Suppressor macrophage treated with lipopolysaccharide for 4 hours (primary cell): ENCODE measurements at places on chromosomes 7 and 10.

DNA sequence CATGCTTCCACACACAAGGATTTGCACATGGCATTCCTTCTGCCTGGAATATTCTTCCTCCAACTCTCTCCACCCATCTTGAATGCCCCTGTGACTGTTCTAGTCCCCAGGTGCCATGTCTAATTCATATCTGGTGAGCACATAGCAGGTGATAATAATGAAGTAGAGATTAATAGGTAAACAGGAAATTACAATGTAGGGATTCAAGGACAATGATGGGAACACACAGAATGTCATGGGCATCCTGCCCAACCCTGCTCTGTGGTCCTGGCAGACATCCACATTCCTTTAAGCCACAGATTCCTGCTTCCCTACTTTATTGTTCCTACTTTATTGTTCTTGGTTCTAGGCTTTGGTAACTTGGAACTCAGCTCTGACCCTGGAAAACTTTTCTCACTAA lies 115.8 kb downstream of the THSD7A start:
- no peak for DNase-seq

- no peak for DNase-seq
These were observed 116.1 kb downstream of the INPP5A start for GRCh38 chr10:132653721-132654120.

DNA sequence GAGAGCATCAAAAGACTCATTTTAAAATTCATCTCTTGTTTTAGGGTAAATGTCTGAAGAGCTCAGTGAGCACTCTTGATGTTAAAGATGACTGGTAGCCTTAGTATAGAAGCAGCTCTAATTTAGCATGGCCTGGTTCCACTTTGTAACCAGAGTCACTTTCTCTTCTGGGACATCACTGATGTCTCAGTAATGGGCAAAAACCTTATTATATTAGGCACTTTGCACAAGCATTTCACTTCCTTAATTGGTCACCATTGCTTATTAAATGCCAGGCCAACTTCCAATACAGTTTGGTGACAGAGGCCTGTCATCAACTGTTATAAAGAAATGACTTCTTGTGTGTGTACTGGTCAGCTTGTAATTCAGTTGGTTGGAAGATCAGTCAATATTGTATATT lies 53.0 kb downstream of the STEAP1B start:
- no peak for DNase-seq

DNA sequence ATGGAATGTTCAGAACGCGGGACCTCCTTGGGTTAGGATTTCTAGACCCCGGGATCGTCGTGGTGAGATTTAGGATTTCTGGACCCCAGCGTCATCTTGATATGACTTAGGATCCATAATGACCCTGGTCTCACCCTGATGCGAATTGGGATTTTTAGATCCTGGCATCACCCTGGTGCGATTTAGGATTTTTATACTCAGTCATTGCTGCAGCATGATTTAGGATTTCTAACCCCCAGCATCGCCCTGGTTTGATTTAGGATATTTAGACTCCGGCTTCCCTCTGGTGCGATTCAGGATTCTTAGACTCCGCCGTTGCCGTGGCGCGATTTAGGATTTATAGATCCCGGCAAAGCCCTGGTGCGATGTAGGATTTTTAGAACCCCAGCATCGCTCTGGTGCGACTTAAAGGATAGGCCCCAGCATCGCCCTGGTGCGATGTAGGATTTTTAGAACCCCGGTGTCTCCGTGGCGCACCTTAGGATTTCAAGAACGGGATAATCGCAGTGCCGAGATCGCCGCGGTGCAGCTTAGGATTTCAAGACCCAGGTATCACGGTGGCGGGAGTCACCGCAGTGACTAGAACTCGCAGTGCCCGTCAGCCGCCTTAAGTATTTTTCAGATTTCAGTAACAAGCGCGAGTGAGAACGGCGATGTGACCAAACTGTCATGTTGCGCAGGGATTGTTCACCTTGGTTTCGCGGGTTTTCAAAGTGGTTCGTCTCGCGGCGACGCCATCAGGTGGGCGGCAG lies 814 bp downstream of the MEST start:
- DNase-seq, result no peak
